Stimulated activated CD8-positive, alpha-beta memory T cell treated with anti-CD3 and anti-CD28 coated beads, Interleukin-7, amount 100 ng/mL, for 24 hours (primary cell): ENCODE measurements at places on chromosomes 13 and 19.
A peak's percentile ranks its signal among the peaks of the same experiment; 100 is the strongest.

GRCh38 chr19:19385896-19386869 lies 19.3 kb upstream of the GATAD2A start:
- no peak for DNase-seq

DNA sequence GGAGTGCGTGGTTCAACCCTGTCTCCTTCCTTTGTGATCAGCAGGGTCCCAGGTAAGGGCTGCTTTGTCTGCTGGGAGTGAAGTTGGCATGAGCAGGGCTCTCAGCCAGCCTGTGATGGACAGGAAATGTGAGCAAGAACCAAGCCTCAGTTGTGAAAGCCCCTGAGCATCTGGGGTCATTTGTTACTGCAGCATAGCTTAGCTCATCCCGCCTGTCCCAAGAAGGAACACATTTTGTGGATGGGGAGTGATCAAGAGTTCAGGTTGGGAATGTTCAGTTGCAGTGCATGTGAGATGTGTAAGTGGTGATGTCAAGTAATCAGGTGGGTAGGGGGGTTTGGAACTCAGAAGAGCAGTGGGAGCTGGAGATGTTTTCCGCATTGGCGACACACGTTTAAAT lies 152.4 kb downstream of the DPF1 start:
- no peak for DNase-seq

- DNase-seq: no peak
Measured at GRCh38 chr13:84491952-84492351, 609.7 kb upstream of the SLITRK1 start.

DNA sequence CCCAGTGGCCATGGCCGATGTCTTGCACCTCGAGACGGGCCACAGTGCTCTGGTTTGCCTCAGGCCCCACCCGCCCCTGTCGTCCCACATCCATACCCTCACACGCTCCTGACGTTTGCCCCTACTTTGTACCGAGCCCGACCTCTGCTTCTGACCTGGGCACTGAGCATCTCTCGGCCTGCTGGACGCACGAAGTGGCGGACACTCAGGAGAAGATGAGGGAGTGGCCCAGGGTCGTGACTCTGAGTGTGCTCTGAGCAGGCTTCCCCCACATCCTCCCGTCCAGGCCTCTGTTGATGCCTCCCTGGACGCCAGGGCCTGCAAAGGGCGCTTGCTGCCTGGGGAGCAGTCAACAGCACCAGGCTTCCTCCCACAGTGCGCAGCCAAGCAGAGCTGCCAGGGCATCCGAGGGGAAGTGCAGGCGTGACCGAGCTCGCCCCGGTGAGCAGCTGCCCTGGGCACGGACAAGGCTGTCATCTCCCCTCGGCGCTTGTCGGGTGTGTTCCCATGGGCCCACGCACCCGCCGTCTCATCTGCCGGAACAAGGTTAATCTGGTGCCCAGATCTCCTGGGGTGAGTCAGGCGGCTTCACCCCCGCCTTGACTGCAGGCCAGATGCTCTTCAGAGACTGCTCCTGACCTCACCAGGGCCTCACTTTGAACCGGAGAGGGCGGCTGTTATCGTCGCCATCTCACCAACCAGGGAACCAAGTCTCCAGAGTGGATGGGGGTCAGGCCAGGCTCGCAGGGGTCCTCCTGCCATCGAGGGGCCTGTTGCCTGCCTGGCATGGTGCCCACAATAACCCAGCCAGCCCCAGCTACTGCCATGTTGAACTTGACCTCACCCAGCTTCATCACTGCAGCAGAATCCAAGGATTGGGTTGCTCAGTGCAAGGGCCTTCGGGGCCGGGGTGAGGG lies 27.2 kb downstream of the COMP start:
- DNase-seq: no peak

- DNase-seq: no peak
Measured at GRCh38 chr19:50531171-50531612, 17.5 kb upstream of the ASPDH start.

GRCh38 chr19:33252418-33252962 lies 26.8 kb upstream of the SLC7A10 start:
- no peak for DNase-seq

DNA sequence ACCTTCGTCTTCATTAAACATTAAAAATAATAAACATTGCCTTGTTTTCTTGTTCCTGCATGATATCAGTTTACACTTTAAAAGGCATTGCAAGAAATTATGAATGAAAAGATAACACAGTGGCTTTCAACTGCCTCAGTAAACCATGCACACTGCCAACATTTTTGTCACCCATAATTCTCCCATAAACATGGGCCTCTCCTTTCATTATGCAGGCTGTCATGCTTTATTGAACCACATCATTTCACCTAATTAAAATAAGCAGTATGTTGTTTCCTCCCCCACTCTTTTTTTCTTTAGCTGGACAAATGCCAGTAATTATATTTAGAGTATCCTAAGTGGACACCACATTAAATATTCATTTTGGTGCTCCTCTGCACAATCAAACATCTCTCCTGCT lies 1566.5 kb upstream of the SLC10A2 start:
- no peak for DNase-seq

- DNase-seq: no peak
Measured at GRCh38 chr19:21604351-21604926, 99.0 kb downstream of the ZNF429 start.

GRCh38 chr19:29812881-29813275 lies 1.1 kb downstream of the CCNE1 start:
- DNase-seq: no peak

- no peak for DNase-seq
Measured at GRCh38 chr13:39095500-39095899, 57.2 kb downstream of the NHLRC3 start.

DNA sequence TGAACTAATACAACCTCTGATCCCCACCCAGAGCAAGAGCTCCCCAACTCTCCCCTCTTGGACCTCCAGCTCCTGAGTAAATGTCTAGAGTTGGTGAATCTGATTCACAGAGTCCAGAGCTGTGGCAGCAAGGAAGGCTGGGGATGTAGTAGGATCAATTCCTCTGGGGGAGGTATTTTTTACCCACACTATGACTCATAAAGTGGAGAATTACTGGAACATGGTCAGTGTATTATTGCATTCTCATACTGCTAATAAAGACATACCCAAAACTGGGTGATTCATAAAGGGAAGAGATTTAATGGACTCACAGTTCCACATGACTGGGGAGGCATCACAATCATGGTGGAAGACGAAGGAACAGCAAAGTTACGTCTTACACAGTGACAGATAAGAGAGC lies 496.7 kb downstream of the EFNB2 start:
- no peak for DNase-seq

DNA sequence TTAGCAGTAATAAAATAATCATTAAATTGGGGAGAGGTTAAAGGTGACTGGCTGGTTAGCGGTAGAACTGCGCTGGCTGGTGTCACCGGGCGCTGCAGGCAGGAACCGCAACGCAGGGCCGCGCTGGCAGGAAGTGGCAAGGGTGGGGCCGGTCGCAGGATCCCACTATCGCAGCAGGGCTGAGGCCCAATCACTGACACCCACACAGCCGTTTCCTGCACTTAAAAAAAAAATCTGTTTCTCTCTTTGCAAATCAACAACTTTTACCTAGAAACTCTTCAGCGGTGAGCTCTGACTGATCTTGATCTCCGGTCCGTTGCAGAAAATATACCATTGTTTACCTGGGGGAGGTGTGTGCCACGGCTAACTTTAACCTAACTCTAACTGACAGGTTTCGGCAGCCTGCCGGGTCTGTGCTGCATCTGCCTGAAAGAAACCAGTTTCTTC lies 46.9 kb downstream of the KLF2 start:
- DNase-seq: peak; percentile 64

DNA sequence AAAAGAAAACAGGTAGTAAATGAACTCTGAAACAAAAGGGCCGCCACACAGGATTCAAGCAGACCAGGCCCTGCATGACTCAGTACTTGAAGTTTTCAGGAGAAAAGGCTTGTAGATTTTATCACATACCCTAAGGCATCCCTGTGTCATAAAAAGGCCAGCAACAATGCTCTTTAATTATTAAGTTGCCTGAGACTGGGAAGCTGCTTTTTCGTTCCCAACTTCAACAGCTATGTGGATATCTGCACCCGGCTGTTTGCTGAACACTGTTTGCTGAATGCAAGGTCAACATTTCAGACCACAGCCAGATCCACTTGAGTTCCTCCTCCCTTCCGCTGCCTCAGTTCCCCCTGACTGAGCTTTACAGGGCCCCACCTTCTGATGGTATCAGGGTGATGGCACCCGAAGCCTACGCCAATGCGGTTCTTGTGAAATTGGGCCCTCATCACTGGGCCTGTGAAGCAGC lies 6.1 kb upstream of the ECH1 start:
- no peak for DNase-seq

GRCh38 chr19:4997297-4997696 lies 28.4 kb downstream of the KDM4B start:
- DNase-seq: no peak

DNA sequence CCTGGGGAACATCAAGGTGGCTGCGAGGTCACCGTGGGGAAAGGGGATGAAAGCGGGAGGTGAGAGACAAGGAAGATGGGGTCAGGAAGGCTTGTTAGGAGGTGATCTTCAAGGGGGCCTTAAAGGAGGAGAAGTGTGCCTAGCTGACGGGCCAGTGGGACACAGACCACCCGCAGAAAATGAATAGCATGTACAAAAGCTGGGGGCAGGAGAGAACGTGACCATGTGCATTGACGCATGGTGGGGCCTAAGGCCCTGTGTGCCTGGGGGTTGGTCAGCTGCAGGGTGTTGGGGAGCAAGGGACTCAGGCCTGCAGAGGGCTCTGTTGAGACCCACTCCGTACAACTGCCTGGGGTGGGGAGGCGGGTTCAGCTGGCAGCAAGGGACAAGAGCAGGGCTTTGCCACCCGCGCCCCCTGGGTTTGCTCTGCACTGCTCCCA lies 5.9 kb downstream of the RAB8A start:
- no peak for DNase-seq

GRCh38 chr19:18156841-18157464 lies 4.0 kb downstream of the PIK3R2 start:
- DNase-seq: no peak

DNA sequence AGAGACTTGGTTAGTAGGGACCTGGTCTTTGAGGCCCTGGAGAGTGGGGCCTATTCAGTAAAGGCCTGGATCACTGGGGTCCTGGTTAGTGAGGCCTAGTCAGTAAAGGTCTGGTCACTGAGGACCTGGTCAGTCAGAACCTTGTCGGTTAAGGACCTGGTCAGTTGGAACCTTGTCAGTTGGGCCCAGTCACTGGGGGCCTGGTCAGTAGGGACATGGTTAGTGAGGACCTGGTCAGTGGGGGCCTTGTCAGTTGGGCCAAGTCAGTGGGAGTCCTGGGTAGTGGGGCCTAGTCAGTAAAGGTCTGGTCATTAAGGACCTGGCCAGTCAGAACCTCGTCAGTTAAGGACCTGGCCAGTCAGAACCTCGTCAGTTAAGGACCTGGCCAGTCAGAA lies 43.2 kb upstream of the TPM4 start:
- no peak for DNase-seq

- DNase-seq: no peak
Measured at GRCh38 chr19:58409010-58409790, 751 bp downstream of the ZNF584 start.

GRCh38 chr19:15871570-15871969 lies 26.3 kb downstream of the CYP4F2 start:
- no peak for DNase-seq

DNA sequence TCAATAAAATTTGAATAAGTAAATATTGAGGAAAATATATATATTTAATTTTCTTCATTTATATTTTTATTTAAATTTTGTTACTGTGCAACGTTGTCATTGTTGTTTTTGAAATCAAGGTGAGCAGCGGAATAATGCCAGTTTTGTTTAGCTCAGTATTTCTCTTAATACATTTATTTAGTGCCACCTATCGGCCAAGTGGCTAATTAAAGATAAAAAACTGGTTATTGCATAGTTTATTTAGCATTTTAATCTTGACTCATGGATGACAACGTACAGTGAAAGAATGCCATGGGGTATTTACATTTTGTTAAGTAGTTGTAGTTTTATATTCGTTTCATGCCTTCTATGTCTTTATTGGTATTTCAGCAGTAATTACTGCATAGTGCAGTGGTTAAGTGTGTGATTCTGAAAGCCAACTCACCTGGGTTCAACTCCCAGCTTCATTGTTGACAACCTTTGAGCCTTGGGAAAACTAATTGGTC lies 265.9 kb downstream of the MYO16 start:
- no peak for DNase-seq

GRCh38 chr13:61383111-61383510 lies 32.5 kb downstream of the PCDH20 start:
- no peak for DNase-seq

DNA sequence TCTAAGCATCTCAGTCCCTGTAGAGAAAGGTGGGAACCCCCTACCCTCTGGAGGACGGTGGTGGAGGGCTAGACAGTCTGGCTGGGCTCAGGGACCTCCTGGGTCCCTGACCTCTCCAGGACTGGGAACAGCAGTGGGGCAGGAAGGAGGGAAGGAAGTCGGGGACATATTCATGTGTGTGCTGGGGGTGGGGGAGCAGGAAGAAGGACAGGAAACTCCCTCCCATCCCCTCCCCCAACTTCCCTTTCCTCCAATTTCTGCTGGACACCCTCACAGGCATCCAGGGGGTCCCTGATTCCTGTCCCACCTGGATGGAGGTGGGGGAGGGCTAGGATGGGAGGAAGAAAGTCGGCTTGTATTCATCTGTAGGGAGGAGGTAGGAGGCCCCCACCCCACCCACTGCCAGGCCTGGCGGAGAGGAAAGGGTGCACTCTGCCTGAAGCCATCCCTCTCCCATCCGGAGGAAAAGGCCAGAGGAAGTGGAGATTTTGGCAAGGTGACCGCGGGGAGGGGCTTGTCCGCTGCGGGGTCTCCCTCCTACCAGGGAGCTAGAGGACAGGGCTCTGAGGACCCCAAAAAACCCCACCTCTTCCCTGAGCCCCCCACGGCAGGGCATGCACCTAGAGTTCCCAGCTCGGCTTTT lies 2.3 kb downstream of the NOVA2 start:
- no peak for DNase-seq

DNA sequence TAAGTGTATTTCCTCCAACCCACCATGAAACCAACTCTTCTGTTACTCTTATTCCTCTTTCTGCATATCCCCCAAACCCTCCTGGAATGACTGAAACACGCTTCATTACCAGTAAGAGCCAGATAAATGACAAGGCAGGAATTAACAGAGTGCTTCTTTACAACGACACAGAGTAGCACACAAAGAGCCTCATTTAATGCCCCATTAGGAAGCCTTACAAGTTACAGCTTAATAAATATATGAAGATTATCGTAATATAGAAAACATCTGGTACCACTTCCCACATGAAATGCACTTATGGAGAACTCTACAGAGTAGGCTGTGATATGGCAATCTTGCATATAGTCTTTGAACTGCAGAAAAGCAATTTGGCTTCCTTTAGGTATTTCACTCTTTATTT lies 116.8 kb downstream of the ENOX1 start:
- DNase-seq: no peak
